ENCODE measurements at places on chromosomes 16 and 17.

DNA sequence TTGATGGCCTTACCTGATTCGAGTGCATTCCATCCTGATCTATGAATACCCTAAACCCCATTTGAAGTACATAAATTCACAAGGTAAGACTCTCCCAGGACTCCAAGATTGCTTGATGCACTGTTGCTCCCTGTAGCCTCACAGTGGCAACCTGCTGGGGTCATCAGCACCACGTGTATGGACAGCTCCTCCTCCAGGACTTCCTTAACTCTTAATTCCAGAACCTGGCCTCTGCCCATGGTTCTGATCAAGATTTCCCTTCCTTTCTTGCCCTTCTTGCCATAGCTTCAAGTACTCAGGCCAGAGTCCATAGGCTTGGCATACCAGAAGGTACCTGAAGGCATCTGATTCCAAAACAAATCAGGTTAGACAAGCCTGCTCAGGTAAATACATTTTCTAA lies 34.0 kb upstream of the NLK start:
- DNase-seq: no peak

GRCh38 chr17:32623196-32623595 lies 136.4 kb downstream of the CDK5R1 start:
- no peak for DNase-seq

DNA sequence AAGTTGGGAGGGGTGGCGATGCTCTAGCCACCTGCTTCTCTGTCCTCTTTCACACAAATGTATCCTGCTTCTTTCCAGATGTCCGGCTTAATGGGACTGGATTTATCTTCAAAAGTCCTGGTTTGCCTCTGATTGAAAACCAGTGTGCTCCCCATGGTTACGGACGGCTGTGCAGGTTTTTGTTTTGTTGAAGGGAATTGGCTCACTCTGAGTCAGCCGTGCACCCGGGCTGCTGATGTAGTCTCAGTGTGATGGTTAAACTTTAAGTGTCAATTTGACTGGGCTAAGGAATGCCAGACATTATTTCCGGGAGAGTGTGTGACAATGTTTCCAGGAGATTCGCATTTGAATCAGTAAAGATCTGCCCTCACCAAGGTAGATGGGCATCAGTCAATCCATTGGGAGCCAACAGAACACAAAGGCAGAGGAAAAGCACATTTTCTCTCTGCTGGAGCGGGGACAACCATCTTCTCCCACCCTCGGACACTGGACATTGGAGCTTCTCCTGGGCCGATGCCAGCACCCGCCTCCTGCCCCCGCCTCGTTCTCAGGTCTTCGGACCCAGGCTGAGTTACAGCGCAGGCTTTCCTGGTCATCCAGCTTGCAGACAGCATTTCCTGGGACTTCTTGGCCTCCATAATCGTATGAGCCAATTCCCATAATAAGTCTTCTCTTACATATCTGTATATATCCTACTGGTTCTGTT lies 126.9 kb upstream of the TNRC6C start:
- DNase-seq: no peak

GRCh38 chr16:4686497-4687210 lies 6.7 kb upstream of the NUDT16L1 start:
- DNase-seq: no peak

GRCh38 chr16:25855063-25855462 lies 163.3 kb downstream of the HS3ST4 start:
- DNase-seq: no peak

GRCh38 chr17:21355586-21355985 lies 20.6 kb upstream of the KCNJ12 start:
- DNase-seq: no peak
